ENCODE measurements at places on chromosomes 5 and 9. TPM values are rescaled to one million over a fixed set of nuclear protein-coding genes. Genes with fewer than 3 reads are reported as not detected.

The ADAMTS12 gene
- 0.85 TPM for total RNA-seq

The JAKMIP2 gene
- total RNA-seq = 0.41 TPM

The PSMB7 gene
- total RNA-seq = 159 TPM

The PDE6A gene
- total RNA-seq = 0.22 TPM

DNA sequence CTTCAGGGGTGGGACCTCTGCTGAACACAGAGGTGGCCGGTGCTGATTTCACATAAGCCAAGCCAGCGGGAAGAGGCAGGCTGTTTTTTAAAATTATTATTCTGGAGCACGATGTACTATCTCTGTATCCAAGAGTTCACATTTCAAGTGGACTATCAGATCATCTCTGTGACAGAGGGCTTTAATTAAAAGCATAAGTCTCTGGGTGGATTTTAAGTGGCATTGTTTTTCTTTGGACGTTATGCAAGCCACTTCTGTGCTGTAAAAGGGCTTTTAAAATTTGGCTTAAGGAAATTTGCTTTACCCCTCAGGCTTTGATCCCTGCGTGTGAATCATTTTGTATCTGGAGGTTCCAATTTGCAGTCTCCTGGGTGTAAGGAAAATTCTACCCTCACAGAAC, 124.7 kb downstream of the PALM2AKAP2 start:
- no peak for DNase-seq

DNA sequence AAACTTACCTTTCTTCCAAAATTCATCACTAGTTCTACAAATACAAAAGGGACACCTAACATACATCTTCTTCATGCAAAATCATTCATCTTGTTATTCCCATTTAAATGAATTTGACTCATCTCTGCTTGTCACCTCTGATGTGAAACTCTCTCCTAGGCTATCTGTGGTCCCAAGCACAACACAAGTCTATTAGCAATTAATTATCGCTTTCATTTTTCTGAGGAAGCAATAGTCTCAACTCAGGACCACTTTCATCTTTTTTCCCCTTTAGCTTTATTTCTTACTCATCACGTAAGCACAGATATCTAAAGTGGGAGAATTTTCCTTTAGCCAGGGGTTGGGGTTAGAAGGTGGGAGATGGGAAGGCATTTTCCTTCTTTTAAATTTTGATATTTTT, 131.9 kb downstream of the ST8SIA4 start:
- no peak for DNase-seq

GRCh38 chr5:172450453-172450852, 3.9 kb downstream of the SH3PXD2B start:
- no peak for DNase-seq

DNA sequence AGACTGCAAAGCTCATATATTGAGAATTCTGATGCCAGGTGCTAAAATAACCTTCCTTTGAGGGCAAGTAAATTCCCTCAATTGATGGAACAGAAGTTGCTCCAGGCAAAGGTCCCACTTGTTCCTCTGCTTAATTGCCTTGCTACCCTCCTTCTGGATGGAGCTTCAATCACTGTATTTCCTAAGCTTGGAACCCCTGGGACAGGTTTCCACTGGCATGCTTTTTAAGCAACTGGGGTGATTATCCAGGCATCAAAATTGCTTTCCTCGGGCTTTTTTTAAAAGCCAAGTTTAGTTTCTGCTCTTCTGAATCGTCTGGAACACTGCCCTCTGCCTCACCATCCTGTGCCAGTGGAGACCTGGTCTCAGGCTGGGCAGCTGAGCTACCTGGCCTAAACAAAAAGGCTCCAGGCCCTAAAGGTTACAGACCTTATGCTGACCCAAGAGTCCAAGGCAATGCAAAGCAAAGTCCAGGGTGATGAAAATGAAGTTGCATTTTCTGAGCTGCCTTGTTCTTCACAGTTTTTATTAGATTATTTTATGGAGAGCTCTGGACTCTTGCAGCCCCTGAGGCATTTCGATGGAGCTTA, 167.9 kb upstream of the CD180 start:
- no peak for DNase-seq

DNA sequence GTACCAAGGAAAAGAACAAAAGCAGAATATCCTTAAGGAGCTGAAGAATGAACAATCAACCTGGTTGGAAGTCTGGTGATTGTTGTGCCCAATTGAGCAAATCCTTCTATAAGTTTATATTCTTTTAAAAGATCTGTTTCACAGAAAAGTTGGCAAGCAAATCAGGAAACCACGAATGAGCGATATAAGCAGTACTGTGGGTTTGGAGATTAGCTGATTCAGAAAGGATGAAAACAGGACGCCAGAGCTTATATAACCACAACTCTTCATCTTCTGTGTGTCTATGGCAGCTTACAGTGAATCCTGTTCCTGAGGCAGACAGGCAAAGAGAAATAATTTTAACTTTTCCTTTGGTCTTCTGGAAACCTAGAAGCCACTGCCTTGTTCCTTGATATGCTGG, 61.7 kb downstream of the SLC38A9 start:
- no peak for DNase-seq

DNA sequence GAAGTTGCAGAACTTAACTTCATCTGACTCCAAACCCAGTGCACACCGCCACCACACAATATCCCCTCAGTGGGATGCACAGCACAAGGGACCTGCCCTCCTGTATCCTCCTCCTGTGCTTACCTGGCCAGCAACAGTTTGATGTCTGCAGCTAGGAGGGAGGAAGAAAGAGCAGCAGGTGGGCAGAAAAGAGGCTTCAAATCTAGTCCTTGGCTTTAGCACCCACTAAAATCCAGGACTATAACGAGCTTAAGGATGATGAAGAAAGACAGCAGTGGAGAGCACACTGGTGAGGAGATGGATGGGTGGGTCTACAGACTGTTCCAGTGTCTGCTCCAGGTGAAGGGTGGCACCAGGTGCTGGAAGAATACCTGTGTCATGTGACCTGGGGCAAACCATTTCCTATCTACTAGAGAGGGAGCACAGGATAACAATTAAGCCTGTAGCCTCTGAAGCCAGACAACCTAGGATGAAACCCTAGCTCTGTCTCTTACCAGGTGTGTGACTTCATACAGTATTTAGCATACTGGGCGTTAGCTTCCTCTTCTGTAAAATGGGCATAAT, 100.0 kb downstream of the SH3TC2 start:
- DNase-seq = no peak

- DNase-seq = no peak
Measured at GRCh38 chr5:4963265-4963664, 176.9 kb upstream of the ADAMTS16 start.

- no peak for DNase-seq
Measured at GRCh38 chr5:172321593-172321992, 38.0 kb upstream of the UBTD2 start.

- DNase-seq = peak; percentile 11
Measured at GRCh38 chr5:172574871-172575223, 66.2 kb upstream of the NEURL1B start.

- no peak for DNase-seq
Measured at GRCh38 chr5:44358421-44358820, 30.8 kb downstream of the FGF10 start.

- DNase-seq = no peak
Measured at GRCh38 chr5:97133101-97133500, 9.3 kb downstream of the LIX1 start.

DNA sequence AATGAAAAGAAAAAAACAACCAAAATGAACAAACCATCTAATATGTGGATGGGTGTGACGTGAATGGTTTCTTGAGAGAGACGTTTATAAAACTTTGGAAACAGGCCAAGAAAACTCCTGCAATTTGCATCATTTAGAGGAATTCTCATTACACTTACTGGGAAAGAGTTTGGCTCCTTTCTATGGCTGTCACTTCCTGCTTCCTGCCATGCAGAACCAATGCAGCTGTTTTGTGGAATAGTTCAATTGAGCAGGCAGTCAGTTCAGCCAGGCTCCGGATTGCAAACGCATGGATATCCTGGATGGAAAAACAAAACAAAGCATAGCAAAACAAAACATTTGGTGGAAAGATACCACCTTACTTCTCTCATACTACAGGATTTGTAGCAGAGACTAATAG, 36.6 kb downstream of the FAM114A2 start:
- DNase-seq = no peak

DNA sequence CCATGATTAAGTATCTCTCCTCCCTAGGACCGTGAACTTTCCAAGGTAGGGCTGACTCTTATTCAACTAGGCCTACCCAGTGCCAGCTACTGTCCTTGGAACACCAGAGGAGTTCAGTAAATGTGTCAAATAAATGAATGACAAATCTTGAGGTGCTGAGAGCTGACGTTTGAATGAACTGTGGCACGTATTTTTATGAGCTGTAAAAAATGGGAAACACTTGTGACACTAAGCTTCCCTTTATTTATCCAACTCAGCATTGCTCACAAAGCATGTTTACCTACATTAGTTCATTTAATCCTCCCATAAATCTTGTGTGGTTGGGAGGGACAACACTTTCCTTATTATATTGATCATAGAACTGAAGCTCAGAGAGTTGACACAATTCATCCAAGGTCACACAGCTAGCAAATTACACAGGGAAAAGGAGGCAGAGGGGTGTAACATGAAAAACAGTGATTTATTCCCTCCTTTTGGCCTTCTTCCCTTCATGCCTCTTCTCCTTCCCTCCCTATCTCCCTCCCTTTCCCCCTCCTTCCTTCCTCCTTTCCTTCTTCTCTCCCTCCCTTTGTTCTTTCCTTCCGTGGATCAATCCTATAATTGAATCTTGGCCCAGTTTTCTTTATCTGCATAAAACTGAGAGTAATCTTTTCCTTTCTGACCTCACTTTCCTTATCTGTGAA, 412.6 kb downstream of the DMRT2 start:
- no peak for DNase-seq

GRCh38 chr9:19186232-19186631, 44.3 kb upstream of the DENND4C start:
- DNase-seq = no peak

GRCh38 chr9:84839541-84839940, 170.0 kb downstream of the NTRK2 start:
- no peak for DNase-seq
